ENCODE measurements at places on chromosomes 7 and 10.

GRCh38 chr7:156017916-156018700 lies 205.8 kb upstream of the SHH start:
- H3K36me3 ChIP-seq = no peaks in the 10 kb centered on the region
- H3K27ac ChIP-seq = no peak overlapping the region
- no peak for DNase-seq
- H3K27me3 ChIP-seq = peaks cover 21% of the 10 kb centered on the region
- no peaks in the 10 kb centered on the region for H3K4me1 ChIP-seq
- H3K4me3 ChIP-seq = no peak overlapping the region

DNA sequence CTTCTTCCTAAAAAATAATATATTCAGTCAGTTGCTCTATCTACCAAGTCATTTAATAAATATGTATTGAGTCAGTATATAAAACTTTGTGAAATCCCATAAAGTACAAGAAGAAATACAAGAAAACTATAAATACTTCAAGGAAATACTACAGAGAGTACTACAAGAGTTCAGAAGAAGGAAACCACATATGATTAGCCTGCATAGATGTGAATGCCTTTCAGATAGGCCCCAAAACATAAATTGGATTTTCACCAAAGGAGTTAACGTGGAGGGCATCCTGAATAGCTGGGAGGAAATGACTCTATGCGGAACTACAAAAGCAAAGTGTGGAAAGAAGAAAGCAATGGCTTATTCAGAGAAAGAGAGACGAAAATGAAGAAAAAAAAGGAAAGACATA lies 120.1 kb downstream of the LRRN3 start:
- H3K36me3 ChIP-seq = peaks cover 6% of the 10 kb centered on the region
- DNase-seq = no peak
- H3K4me1 ChIP-seq = no peaks in the 10 kb centered on the region
- H3K4me3 ChIP-seq = no peak overlapping the region
- H3K27me3 ChIP-seq = no peaks in the 10 kb centered on the region
- no peak overlapping the region for H3K27ac ChIP-seq

GRCh38 chr7:78712111-78712510 lies 741.4 kb downstream of the MAGI2 start:
- no peaks in the 10 kb centered on the region for H3K36me3 ChIP-seq
- H3K27me3 ChIP-seq = peaks cover 73% of the 10 kb centered on the region
- H3K4me3 ChIP-seq = no peak overlapping the region
- no peak for DNase-seq

GRCh38 chr7:155836216-155837125 lies 24.2 kb upstream of the SHH start:
- no peaks in the 10 kb centered on the region for H3K4me1 ChIP-seq
- no peak for DNase-seq
- H3K4me3 ChIP-seq = no peak overlapping the region

GRCh38 chr7:18547509-18548187 lies 52.1 kb downstream of the HDAC9 start:
- no peak for DNase-seq
- no peak overlapping the region for H3K4me3 ChIP-seq
- H3K36me3 ChIP-seq = peaks cover 10% of the 10 kb centered on the region
- H3K27me3 ChIP-seq = no peaks in the 10 kb centered on the region
- no peak overlapping the region for H3K27ac ChIP-seq
- no peaks in the 10 kb centered on the region for H3K4me1 ChIP-seq

- no peak overlapping the region for H3K4me3 ChIP-seq
- no peaks in the 10 kb centered on the region for H3K4me1 ChIP-seq
- H3K36me3 ChIP-seq = no peaks in the 10 kb centered on the region
- H3K27me3 ChIP-seq = no peaks in the 10 kb centered on the region
- no peak overlapping the region for H3K27ac ChIP-seq
- DNase-seq = peak; percentile 30
Measured at GRCh38 chr10:22984066-22984465, 56.2 kb downstream of the ARMC3 start.

GRCh38 chr7:155455132-155455693 lies 2.7 kb upstream of the EN2 start:
- peaks cover 77% of the 10 kb centered on the region for H3K27me3 ChIP-seq
- no peaks in the 10 kb centered on the region for H3K4me1 ChIP-seq
- no peak overlapping the region for H3K4me3 ChIP-seq
- no peaks in the 10 kb centered on the region for H3K36me3 ChIP-seq

DNA sequence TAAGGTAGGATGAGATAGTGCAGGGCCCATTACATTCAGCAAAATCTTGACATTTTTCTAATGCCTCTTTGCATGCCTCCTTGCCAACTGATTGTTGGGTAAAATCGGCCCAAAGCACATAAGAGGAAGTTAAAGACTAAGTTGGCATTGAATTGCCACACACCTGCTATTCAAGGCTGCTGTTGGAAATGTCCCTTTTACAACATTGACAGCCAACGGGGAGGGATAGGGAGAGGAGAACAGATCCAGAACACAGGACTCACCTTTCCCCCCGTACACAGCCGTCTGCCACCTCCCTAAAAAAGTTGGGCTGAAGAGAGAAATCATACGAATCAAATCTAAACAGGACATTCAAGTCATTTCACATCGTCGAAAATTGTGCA lies 695 bp downstream of the FAM237B start:
- H3K36me3 ChIP-seq = no peaks in the 10 kb centered on the region
- H3K4me3 ChIP-seq = no peak overlapping the region
- H3K27ac ChIP-seq = no peak overlapping the region
- H3K4me1 ChIP-seq = no peaks in the 10 kb centered on the region

DNA sequence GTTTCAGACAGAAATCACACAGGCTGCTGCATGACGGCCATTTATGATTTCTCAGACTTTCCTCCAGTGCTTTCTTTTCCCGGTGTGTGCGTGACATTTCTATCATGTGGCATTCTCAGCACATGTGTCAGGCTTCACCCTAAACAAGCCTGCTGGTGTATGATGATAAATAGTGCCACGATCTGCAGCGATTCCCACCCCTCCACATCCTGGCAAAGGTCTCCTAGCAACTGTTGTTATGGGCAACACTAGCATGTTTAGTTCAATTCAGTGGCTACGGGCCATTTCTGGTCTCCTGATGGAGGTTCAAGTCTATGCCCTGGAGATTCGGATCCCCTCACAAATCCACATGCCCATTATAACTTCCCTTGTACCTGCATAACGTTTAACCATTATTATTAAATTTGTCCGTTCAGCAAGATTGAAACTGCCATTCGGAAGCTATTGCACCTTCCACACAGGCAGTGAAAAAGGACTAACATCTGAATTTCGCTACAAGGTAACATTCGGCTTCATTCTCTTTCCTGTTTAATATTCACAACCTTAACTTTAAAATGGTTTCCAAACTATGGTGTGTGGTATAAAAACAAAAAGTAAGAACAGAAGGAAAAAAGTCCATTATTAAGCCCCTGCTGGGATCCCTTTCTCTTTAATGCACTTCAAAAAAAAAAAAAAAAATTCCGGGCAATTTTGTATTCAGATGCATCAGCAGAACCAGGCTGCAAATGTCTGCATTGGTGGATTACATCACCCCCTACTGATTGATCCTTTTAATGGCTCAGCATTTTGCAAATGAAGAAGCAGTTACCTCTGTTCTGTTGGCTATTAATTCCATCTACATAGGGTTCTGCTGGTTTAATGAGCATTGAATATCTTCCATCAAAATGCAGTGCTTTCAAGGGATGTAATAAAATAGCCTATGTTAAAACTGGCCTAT lies 90.2 kb downstream of the FRMD4A start:
- peaks cover 7% of the 10 kb centered on the region for H3K4me1 ChIP-seq
- DNase-seq = no peak
- H3K4me3 ChIP-seq = no peak overlapping the region
- no peaks in the 10 kb centered on the region for H3K27me3 ChIP-seq
- H3K36me3 ChIP-seq = no peaks in the 10 kb centered on the region

- no peaks in the 10 kb centered on the region for H3K36me3 ChIP-seq
- no peak overlapping the region for H3K27ac ChIP-seq
- peaks cover 56% of the 10 kb centered on the region for H3K27me3 ChIP-seq
- no peaks in the 10 kb centered on the region for H3K4me1 ChIP-seq
- DNase-seq = no peak
Measured at GRCh38 chr7:78691584-78691983, 761.9 kb downstream of the MAGI2 start.

DNA sequence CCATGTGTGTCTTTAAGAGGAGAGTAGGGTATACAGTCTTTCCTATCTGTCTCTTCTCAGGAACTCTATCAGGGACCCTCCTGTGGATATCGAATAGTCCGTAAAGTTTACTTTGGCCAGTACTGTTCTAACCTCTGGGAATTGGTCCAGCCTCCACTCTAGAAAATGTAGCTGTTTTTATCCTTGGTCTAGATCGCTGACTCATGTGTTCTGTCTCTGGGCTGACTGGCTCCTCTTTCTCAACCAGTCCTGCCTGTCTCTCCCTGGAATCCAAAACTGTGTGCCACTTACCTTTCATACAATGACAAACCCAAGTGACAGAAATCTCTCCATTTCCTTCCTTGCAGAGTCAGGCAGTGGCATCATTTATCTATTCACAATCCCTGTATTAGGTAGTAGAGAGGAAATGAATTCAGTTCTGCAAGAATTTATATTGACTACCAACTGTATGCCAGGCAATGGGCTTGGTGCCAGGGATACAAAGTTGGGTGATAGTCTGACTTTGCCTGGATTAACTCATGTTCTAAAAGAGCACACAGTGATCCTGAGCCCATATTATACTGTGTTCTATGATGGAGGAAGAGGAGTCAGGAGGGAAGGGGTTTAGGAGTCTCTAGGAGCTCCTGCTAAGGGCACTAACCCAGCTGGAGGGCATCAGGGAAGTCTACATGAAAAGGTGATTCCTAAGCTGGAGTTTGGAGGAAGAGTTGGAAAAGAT lies 232.7 kb downstream of the LRMDA start:
- peak; percentile 68 for DNase-seq
- peaks cover 14% of the 10 kb centered on the region for H3K27me3 ChIP-seq
- no peak overlapping the region for H3K4me3 ChIP-seq
- H3K27ac ChIP-seq = no peak overlapping the region
- peaks cover 12% of the 10 kb centered on the region for H3K4me1 ChIP-seq
- H3K36me3 ChIP-seq = no peaks in the 10 kb centered on the region

- H3K27ac ChIP-seq = no peak overlapping the region
- peaks cover 30% of the 10 kb centered on the region for H3K27me3 ChIP-seq
- no peak for DNase-seq
- H3K4me1 ChIP-seq = no peaks in the 10 kb centered on the region
Measured at GRCh38 chr10:113518816-113519591, 33.8 kb upstream of the HABP2 start.

DNA sequence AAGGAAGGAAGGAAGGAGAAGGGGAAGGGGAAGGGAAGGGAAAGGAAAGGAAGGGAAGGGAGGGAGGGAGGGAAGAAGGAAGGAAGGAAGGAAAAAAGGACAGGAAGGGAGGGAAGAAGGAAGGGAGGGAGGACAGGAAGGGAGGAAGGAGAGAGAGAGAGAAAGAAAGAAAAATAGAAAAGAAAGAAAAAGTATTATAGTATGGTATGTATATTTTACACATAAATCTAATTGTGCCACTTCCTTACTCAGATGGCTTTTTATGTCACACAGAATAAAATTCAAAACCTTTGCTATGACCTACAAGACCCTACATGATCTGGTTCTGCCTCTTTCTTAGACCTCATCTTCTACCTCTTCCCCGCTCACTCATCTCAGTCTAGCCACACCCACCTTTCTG lies 1016.9 kb upstream of the AUTS2 start:
- no peak overlapping the region for H3K4me3 ChIP-seq
- DNase-seq = no peak
- H3K36me3 ChIP-seq = no peaks in the 10 kb centered on the region
- no peaks in the 10 kb centered on the region for H3K27me3 ChIP-seq

DNA sequence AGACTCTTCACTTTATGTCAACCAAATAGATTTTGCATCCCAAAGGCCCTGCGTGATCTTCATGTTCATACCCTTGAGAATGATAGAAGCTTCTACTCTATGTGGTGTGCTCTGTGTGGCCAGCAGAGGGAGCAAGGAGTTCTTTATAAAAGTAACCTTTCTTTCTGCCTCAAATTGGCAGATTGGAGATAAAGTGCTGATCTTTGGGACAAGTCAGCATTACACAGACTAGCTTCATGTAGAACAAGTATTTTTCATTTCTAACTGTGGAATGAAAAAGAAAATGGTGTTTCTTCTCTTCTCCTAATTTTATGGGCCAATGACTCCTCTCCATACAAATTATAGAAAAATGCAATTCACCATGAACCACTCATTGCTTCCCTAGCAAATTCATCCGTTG lies 1214.1 kb downstream of the SORCS1 start:
- no peak overlapping the region for H3K27ac ChIP-seq
- no peaks in the 10 kb centered on the region for H3K27me3 ChIP-seq
- no peaks in the 10 kb centered on the region for H3K36me3 ChIP-seq
- no peak overlapping the region for H3K4me3 ChIP-seq

- H3K27ac ChIP-seq = no peak overlapping the region
- DNase-seq = peak; percentile 1
- H3K4me1 ChIP-seq = no peaks in the 10 kb centered on the region
- no peaks in the 10 kb centered on the region for H3K36me3 ChIP-seq
- H3K4me3 ChIP-seq = no peak overlapping the region
Measured at GRCh38 chr10:108090476-108091215, 926.1 kb upstream of the SORCS1 start.

DNA sequence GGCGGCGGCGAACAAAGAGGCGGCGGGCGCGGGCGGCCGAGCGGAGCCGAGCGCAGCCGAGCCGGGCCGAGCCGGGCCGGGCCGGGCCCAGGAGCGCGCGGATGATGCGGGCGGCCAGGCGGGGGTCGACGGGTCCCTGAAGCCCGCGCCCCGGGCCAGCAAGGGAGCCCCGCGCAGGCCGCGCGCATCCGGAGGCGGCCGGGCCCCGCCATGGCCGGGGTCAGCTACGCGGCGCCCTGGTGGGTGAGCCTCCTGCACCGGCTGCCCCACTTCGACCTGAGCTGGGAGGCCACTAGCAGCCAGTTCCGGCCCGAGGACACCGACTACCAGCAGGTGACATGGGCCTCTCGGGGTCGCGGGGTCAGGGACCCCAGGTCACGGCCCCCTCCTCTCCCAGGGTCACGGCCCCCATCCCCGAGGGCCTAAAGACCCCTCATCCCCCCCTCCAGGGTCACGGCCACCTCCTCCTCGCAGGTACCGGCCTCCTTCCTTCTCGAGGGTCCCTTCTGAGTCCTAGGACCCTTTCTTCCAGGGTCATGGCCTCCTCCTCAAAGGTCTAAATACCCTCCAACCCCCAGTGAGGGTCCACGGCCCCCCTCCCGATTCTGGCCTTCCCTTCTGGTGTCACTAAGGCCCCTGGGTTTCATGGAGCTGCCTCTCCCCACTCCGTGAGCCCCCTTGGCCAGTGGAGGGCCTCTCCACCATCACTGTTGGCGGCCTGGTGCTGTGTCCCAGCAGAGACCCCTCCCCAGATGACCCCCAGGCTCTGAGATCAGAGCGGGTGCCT lies at the start of gene TTYH3:
TTYH3 (plus strand) TSS at position 41 of the 787 bp plus-strand sequence; CDS start at position 211, 170 bp downstream.
- peak within 1 kb of the TSS; percentile 93 for H3K4me3 ChIP-seq
- peak; percentile 28 for DNase-seq
- no peaks in the 10 kb centered on the region for H3K36me3 ChIP-seq
- H3K27ac ChIP-seq = peak within 1 kb of the TSS; percentile 85
- peaks cover 11% of the 10 kb centered on the region for H3K4me1 ChIP-seq

DNA sequence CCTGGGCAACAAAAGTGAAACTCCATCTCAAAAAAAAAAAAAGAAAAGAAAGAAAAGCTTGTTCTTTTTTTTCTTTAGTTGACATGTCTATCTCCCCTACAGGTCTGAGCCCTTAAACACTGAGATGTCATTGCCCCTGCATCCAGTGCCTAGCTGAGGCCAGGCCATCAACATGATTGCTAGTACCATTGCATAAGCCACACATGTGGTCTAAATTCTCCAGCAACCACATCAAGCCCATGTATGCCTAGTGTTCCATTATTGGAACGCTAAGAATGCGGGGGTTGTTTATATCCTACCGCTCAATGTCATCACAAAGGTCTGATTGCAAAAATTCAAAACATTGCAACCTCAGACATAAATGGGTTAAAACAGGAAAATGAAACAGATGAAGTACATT lies 62.7 kb downstream of the NPTX2 start:
- H3K4me1 ChIP-seq = no peaks in the 10 kb centered on the region
- H3K36me3 ChIP-seq = no peaks in the 10 kb centered on the region
- H3K27me3 ChIP-seq = no peaks in the 10 kb centered on the region
- H3K27ac ChIP-seq = no peak overlapping the region
- H3K4me3 ChIP-seq = no peak overlapping the region
